ENCODE measurements at places on chromosomes 1 and 21.

GRCh38 chr1:2014741-2015735 is 4.1 kb upstream of the GABRD start:
- DNase-seq, result no peak

GRCh38 chr1:52439976-52440375 is 35.6 kb downstream of the PRPF38A start:
- DNase-seq, result no peak

DNA sequence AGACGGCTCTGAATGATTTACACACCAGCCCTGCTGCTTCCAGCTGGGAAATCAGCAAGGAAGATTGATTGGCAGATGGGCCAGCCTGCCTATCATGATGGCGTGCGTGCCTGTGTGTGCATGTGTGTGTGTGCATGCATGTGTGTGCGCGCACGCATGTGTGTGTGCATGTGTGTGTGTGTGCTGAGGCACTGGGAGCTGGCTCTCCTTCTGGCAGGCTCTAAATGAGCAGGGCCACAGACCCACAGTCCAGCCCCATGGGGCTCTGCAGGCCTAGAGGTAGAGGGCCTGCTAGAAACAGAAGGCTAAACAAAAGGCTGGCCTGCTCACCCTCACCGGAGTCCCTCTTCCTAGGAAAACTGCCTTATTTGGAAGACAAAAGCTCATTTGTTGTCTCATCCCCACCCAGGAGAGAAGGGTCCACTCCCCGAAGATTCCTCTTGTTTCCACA is 6.0 kb downstream of the KLHDC8A start:
- DNase-seq, result no peak

GRCh38 chr1:57348921-57349320 is 74.9 kb downstream of the DAB1 start:
- DNase-seq, result no peak

GRCh38 chr1:73701826-73702225 is 496.1 kb downstream of the LRRIQ3 start:
- no peak for DNase-seq
